ENCODE measurements at places on chromosomes 1 and 21.

DNA sequence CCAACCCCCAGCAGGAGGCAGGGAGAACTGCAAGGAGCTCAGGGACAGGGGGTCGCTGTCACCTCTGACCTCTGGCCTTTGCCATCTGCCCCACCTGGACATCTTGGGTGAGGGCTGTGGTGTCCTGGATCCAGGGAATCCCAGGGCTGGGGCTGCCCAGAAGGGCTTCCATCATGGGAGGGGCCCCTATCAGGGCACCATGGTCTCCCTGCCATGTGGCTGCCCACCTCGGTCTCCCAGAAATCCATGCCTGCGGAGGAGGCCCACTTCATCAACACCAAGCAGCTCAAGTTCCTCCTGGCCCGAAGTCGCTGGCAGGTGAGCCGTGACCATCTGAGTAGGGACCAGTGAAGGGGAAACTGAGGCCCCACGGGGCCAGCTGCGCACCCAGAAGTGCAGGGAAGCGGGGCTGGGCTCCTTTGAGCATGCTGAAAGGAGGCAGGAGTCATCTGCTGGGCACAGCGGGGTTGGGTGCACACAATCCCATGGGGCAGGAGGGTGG, 36.1 kb downstream of the TRIM11 start:
- DNase-seq: no peak

- no peak for DNase-seq
These were observed 61.8 kb upstream of the DISP3 start for GRCh38 chr1:11417162-11417561.

DNA sequence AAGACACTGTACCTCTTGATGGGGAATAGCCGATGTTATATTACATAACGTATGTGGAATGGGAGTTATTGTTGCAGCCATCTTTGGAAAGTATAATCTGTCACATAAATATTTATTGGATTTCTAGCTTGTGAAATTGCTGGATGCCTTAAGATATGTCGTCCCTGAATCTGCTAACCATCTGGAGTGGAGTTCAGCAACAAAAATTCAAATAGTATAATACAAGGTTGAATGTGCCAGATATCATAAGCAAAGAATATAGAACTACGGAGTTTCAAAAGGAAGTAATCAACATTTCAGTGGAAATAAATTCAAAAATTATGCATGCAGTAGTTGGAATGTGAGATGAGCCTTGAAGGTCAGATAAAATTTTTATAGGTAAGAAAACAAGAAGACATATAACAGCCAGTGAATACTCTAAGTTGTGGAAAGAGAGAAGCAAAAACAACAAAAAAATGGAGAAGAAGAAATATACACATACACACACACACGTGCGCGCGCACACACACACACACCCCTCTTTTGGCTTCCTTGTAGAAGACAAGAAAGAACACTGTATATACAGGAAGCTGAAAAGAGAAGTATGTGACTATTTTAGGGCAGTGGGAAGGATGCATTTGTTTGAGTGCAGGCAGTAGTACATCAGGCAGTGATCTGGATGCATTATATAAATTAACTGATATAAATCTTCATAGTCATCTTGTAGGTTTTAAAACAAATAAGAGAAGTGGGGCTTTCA, 516.7 kb downstream of the KCNT2 start:
- DNase-seq: no peak

DNA sequence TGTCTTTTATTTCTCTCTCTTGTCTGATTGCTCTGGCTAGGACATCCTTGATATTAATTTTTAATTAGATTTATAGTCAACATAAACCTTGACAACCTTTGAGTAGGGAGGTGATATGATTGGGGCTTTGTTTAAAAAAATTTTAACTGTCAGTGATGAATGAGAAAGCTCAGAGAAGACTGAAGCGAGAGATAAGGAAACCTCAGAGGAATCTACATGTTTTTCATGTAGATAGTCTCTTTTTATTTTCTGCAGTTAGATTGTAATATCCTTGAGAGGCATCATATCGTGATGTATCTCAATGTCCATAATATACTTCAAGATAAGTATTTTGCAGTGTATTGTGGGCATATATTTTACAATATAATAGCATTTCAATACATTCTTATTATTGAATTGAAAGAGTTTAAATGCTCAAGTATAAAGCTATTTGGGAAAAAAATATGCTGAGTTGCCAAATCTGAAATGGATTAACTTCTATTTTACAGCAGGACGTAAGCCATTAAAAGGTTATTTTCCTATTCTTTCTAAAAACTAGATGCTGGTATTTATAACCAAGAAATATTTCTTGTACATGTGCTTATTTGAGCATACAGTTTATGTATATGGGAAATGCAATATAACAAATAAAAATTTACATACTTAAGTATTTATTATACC, 802.4 kb upstream of the ADGRL4 start:
- no peak for DNase-seq

DNA sequence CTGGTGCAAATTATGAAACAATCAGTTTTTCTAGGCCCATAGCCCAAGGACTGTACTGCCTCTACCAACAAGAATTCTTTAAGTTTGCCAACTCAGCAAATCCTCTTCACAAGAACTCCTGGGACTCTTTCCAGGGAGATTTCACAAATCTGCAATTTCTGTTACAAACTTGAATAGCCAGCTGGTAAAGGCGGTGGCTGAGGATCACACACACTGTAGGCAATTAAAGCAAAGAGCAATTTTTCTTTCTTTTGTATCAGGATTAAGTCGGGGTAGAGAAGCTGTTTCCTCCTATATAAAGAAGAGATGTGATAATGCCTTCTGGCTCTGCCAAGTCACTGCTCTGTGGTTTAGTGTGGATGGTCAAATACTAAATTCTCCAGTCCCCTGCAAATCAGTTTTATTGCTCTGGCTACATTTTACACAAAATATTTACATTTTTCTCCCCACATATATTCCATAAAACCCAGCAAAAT, 1.7 kb downstream of the ALDH9A1 start:
- DNase-seq: peak; percentile 17

GRCh38 chr1:116232989-116233514, 121.9 kb downstream of the MAB21L3 start:
- peak; percentile 4 for DNase-seq

DNA sequence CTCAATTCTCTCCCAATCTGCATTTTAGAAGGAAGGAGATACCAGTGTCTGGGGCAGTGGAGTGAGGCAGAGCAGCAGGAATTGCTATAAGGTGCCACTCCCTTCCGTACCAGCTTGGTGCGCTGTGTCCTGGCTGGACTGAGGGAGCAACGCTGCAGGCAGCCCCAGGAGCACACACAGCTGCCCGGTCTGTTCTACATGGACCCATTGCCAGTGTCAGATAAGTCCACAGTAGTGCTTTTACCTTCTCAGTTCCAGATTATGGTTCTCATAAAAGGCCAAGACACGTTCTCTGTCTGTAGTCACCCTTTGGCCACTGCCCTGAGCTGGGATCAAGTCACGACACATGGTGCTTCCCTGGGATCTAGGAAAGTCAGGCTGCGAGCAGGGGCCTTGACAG, 44.1 kb upstream of the BARHL2 start:
- DNase-seq: no peak

- no peak for DNase-seq
These were observed 181.9 kb downstream of the PSMG1 start for GRCh38 chr21:39001341-39001740.

DNA sequence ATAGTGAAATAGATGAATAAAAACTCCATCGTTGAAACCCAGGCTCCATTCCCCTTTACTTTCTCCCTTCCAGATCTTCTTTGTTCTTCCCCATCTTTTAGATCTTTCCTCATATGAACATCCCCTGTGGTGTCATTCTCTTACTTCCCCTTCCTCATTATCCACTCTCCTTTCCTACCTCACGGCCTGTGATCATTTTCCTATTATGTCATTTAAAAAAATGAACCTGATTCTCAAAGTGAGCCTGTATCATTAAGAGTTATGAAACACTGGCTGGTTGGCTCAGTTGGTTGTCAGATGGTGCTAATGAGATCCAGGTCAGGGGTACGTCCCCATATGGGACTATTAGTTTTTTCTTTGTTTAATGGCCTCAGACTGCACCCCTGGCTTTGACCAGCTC, 38.3 kb downstream of the TCEANC2 start:
- peak; percentile 41 for DNase-seq

DNA sequence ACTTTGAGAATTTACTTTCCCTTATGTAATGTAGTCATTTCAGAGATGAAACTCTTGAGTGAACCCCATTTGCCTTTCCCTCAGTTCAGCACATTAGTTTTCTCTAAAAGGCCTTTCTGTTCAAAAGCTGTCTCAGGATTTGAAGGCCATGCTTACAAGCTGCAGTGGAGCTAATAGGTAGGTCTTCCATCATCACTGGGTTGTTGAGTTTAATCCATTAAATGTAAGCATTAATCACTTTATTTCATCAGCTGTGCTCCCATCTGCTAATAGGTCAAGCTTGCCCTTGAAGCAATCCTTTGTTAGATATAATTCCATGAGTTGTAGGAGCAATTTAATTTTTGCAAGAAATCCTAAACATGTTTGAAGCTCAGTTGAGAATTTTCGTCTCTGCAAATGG, 422.2 kb upstream of the ZP4 start:
- no peak for DNase-seq

- peak; percentile 18 for DNase-seq
These were observed 5.8 kb downstream of the KIF1B start for GRCh38 chr1:10216090-10216749.

DNA sequence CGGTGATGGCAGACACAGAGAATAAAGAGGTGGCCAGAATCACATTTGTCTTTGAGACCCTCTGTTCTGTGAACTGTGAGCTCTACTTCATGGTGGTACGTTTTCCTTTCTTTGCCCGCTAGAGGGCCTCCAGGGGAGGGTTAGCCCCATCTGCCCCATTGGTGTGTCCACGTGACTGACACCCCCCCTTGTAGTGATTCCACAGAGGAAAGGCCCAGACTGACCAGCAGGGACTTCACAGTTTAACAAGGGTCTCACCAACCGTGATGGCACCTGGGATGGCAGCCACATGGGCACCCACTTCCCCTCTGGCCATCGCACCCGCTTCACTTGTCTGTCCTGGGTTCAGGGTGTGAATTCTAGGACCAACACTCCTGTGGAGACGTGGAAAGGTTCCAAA, 22.3 kb upstream of the SARS1 start:
- no peak for DNase-seq

- DNase-seq: no peak
These were observed 85.5 kb upstream of the KIAA0040 start for GRCh38 chr1:175277783-175278733.

DNA sequence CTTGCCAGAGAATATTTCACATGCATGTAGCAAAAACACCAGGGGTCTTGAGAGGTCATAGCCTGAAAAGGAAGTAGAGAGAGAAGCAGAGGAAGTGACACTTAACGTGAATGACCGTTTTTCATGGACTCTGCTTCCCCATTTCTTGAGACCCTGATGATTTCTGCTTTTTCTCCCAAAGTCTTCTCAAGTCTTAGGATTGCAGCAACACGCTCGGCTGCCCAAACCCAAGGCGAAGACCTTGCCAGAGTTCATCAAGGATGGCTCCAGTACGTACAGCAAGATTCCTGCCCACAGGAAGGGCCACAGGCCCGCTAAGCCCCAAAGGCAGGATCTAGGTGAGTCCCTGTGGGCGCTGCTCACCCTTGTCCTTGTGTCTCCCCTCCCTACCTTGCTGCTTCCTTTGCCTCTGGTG, 12.8 kb downstream of the THEMIS2 start:
- peak; percentile 97 for DNase-seq

- peak; percentile 21 for DNase-seq
These were observed 23.1 kb upstream of the ABL2 start for GRCh38 chr1:179252606-179253005.

GRCh38 chr1:224058303-224058702, 55.6 kb upstream of the FBXO28 start:
- DNase-seq: no peak

- DNase-seq: no peak
These were observed 109.7 kb upstream of the SYT6 start for GRCh38 chr1:114263343-114263742.

DNA sequence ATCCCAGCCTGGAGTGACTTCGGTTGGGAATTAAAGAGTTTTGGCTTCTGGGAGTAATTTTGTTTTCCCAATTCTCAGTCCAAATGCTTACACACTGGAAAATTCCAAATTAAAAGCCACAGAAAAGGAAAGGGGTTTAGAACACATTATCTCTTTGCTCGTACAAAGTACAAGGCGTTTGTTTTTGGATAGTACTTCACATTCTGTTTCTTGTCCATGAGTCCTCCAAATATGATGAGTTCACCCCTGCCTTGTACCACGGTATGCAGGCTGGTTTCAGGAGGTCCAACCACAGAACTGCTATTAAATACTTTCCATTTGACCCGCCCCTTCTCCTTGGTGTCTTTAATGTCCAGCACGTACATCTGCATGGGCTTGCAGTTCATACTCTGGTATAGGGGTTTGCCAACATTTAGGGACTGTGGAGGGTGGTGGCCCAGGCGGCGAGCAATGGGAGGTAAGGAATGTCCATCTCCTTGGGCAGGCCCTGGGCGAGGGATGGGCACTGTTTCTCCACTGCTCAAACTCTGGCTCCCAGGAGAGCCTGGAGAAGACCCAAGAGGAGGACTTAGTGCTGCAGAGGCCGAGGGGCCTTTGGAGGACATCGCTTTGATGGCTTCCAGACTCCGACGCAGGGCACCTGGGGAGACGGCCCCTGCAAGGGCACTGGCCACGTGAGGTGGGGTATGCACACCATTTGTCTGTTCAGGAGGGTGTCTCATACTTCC, 13.7 kb upstream of the CPLANE2 start:
- DNase-seq: no peak

DNA sequence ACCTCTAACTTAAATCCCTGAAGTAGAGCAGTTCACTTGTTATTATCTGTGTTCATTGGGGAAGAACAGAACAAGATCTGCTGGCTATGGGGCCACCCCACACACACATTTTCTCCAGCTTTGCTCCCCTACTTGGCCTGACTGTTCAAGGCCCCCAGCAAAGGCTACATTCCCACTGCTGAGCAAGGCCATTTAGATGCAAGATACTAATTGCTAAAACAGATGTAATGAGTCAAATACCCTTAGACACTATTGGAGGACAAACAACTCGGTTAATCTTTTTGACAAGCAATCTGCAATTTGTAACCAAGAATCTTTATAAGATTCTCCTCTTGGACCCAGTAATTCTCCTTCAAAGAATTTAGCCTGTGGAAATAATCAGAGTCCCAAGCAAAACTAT, 67.7 kb downstream of the NAV1 start:
- DNase-seq: no peak

DNA sequence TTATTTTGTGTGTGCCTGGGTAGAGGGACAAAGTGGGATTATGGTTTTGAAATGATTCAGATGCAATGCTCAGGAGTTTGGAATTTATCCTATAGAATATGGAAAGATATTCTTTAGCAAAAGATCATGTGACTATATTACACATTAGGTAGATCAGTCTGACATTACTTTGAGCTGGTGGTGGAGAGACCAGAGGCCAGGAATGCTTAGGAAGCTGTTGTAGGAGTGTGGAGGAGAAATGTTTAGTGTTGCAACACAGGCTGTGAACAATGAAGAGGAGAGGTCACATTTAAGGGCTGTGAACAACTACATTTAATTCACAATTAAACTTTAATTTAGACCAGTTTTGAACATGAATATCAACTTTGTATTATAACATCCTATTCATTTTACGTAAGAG, 45.3 kb upstream of the PODN start:
- no peak for DNase-seq

- DNase-seq: no peak
These were observed 28.3 kb downstream of the DEGS1 start for GRCh38 chr1:224211206-224211962.

GRCh38 chr1:19436716-19437476, 48.4 kb downstream of the CAPZB start:
- DNase-seq: peak; percentile 87

Measured in MV-4-11 (cell line).